ENCODE measurements at places on chromosomes 5 and 9.

- DNase-seq, result no peak
Observed at GRCh38 chr9:79829566-79830302, 258.0 kb downstream of the TLE4 start.

DNA sequence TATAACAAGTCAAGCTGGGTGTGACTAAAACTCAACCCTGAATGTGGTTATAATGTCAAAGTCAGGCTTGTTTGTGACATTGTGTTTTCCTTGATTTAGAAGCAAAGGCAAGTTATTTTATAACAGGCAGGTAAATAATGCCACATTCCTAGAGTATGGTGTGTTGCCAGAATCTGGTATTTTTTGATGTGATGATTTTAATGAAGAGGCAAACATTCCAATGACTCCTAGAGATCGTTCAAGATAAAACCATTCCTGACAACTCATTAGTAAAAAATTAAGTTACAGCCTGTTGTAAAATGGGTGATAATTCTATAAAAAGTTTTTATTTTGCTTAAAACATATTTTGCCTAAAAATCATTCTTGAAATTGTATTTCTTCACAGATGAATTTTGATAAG lies 60.0 kb downstream of the RAB14 start:
- DNase-seq, result no peak

- DNase-seq, result no peak
Observed at GRCh38 chr5:41368158-41368557, 142.2 kb downstream of the PLCXD3 start.

DNA sequence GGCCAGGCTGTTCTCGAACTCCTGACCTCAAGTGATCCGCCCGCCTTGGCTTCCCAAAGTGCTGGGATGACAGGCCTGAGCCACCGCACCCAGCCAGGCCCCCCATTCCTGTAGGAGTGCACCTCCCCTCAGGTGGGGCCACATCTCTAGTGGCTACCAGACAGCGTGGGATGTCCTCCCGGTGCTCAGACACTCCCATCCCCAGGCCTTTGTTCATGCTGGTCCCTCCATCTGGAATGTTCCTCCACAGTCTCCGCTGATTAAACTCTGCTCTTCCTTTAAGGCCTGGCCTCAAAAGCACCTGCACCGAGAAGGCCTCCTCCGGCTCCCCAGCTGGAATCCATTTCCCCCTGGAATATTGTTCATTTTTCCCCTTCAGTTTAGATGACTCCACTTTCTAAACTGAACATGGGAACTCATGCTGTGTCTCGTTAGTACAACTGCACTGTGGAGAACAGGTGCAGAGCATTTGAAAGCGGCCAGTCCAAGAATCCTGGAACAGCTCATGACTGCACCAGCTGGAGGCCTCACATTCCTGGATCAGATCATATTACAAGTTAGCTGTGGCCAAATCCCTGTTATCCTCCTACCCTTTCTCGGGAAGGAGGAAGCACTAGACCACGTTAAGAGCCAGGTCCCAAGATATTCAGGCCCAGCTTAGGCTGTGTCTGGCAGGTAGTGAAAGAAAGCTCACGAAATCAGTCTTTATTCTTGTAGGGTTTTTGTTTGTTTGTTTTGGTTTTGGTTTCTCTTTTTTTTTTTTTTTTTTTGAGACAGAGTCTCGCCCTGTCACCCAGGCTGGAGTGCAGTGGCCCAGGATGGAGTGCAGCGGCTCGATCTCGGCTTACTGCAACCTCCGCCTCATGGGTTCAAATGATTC lies 10.8 kb upstream of the PRRC2B start:
- DNase-seq, result no peak

DNA sequence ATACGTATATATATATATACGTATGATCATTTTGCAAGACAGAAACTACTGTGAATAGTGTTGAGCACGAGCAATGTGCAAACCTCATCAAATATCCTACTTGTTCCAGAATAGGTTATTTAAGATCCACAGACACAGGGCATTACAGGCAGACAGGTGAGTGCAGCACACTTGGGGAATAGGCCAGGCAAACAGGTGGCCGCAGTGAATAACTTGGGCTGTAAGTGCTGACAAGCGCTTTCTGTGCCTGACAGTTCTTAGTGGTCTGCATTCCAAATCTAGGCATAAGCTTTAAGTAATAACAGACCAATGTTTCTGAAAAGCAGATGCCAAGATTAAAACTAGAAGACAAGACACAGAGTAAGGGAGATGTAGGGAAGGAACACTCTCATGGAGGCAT lies 77.9 kb downstream of the LHFPL2 start:
- no peak for DNase-seq

GRCh38 chr9:131728961-131729360 lies 10.9 kb downstream of the RAPGEF1 start:
- DNase-seq, result no peak

DNA sequence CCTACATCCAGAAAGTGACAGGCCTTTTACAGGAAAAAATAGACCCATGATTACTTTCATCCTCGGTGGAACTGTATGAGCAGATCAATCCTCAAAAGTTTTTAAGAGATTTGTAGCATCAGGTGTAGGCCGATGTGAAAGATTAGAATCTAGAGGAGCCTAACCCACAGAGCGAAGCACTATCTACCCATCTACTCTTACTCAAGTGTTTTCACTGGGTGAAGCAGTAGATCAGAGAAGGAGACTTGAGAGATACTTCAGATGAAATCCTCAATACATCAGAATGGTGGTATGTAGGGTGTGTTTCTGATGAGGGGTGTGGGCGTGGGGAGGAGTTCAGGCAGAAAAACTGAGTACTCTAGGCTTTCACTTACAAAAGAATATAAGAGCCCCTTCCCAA lies 192.8 kb downstream of the FER start:
- DNase-seq, result no peak

- DNase-seq, result no peak
Observed at GRCh38 chr5:111366388-111366787, 142.2 kb downstream of the CAMK4 start.

- no peak for DNase-seq
Observed at GRCh38 chr5:53983568-53984460, 326.6 kb downstream of the ARL15 start.

DNA sequence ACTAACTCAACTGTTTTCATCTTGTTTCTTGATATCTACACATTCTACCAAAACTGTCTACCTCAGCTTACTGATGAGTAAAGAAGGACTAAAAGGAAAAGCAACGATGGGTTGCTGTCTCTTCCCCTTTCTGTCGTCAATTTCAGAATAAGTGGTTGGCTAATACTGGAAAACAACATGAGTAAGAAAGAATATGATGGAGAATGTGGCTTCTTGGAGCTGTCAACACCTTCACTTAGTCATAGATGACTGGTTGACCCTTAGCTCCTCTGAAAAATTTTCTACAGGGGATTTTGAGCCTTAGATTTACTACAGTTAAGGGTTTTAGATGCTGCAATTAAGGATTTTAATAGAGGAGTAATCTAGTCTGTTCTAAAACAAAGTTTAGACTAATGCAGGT lies 797.9 kb downstream of the TLE4 start:
- DNase-seq, result no peak

GRCh38 chr5:62214701-62215100 lies 91.3 kb upstream of the KIF2A start:
- no peak for DNase-seq

- DNase-seq, result no peak
Observed at GRCh38 chr5:151917904-151918303, 6.7 kb downstream of the GLRA1 start.

GRCh38 chr9:134509281-134509680 lies 132.3 kb upstream of the COL5A1 start:
- DNase-seq, result no peak

DNA sequence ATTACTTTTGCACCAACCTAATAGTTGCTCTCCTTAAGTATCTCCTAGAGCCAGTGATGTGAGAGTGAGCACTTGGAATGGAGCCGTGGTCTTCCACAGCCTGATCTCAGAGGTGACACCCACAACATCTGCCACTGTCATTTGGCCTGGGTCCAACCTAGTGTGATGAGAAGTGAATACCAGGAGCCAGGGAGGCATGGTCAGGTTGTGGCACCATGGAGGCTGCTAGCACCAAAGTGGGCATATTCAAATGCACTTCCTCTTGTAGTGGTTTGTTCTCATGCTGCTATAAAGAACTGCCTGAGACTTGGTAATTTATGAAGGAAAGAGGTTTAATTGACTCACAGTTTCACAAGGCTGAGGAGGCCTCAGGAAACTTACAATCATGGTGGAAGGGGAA lies 22.6 kb upstream of the CEP72 start:
- no peak for DNase-seq

GRCh38 chr5:121763665-121764064 lies 88.0 kb upstream of the FTMT start:
- no peak for DNase-seq

- peak; percentile 5 for DNase-seq
Observed at GRCh38 chr5:56522960-56523359, 289.8 kb upstream of the ANKRD55 start.

DNA sequence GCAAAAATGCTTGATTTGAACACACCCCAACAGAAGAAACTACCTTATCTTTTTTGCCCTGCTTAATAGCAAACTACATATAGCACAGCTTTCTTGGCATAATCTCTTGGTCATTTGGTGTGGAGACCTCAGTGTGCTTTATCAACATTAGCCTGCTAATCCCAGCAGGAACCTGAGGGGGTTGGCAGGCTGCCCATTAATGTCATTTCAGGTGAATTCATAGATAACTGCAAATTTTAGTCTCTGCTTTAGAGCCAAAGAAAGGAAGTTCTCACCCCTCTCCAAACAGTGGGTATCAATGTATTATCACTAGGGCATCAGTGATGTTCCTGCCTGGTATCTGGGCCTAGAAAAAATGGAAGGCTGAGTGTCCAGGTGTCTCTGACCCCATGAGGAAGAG lies 489.0 kb downstream of the NTRK2 start:
- no peak for DNase-seq

DNA sequence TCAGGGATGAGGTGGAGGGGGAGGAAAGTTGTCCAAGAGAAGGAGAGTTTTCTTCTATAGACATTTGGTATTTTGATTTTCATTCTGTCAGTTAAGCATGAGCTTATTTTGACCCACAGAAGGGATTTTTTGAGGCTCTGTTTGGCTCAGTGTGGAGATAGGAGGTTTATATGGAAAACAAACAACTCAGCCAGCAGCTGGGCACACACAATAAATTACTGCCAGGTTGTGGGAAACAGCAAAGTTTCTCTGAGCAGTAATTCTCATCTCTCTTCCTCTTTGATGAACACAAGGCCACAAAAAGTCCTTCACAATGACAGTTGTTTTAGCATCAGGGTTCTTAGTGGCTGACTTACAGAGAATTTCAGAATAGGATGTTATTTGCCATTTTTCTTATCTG lies 486.1 kb downstream of the KDM4C start:
- no peak for DNase-seq

GRCh38 chr9:134153450-134153849 lies 10.9 kb downstream of the RNU6ATAC start:
- no peak for DNase-seq

DNA sequence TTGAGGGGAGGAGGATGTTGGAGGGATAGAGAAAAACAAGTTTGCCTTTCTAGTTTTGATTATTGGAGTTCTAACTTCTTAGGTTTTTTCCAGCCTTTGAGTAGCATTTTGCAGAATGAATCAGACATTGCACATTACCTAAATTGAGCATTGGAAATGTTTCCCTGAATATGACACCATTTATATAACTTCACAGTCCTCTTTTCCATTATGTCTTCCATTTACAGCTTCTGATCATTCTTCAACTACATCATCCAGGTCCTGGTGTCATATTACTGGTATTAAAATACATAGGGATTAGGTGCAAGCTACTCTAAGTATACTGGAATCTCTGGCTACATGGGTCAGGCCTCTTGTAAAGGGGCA lies 286.1 kb downstream of the ARHGAP26 start:
- DNase-seq, result no peak

- no peak for DNase-seq
Observed at GRCh38 chr5:88238732-88239131, 29.9 kb downstream of the TMEM161B start.

DNA sequence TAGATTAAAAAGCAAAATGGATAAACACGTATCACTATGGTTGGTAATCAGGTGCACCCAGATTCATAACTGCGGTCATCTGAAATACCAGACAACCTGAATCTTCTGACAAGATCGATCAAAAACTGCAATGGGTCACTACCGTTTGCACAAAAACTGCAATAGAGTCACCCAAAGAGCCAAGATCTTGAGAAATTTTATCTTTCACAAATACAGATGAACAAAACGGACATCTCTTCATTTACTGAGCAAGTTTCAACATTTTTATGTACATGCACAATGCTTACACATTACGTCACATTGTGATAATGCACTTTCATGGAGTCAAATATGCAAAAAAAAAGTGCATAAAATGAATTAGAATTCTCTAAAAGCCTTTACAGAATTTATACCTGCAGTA lies 18.6 kb downstream of the PRKAA1 start:
- DNase-seq, result no peak

DNA sequence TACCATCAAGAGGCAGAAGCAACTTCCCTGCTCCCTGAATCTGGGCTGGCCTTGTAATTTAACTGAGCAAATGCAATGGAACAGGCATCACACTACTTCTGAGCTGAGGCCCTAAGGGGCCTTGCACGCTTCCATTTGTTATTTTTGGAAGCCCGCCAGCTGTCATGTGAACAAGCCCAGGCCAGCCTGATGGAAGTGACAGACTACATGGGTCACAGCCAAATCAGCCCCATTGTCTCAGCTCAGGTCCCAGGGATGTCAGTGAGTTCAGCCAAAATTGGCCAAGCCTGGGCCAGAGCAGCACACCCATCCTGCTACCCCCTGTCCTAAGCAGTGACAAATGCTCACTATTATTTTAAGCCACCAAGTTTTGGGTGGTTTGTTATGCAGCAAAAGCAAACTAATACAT lies 72.8 kb downstream of the PRRT1B start:
- DNase-seq, result no peak

DNA sequence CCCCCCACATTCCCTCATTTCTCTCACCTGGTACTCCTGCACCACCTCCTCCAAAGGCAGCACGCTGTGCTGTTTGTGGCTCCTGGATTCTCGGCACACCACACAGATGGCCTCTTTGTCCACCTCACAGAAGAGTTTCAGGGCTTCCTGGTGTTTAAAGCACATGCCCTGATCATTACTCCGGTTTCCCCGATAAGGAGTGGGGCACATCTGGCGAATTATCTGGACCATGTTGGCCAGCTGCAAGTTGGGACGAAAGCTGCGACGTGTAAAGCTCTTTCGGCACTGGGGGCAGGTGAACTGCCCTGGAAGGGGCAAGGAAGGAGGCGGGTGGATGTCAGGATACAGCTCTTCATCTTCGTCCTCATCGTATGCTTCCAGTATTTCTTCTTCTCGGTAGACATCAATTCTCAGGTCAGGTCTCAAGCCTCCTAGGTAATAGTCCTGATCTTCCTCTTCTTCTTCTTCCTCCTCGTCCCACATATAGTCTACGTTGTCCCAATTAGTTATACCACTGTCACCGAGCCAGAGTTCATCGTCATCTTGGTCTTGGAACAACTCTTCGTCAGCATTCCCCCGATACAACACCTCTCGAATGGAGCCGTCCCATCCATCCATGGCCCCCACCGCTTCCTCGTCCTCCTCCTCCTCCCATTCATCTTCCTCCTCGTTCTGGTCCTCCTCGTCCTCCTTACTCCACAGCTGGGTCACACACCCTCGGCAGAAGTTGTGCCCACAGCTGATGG lies 796 bp downstream of the TRIM52 start:
- no peak for DNase-seq
